ENCODE measurements at places on chromosomes 13 and 19. TPM values are rescaled to one million over a fixed set of nuclear protein-coding genes. Genes with fewer than 3 reads are reported as not detected.
A peak's percentile ranks its signal among the peaks of the same experiment; 100 is the strongest.

CNFN gene
- not detected for total RNA-seq

GRCh38 chr19:39498798-39499642 lies at the start of gene DLL3:
Gene DLL3, plus strand, starts transcription at chr19:39498947. Its CDS starts 28 bp downstream, at chr19:39498975.
- peaks cover 27% of the 10 kb centered on the region for H3K4me1 ChIP-seq
- peaks cover 2% of the 10 kb centered on the region for H3K36me3 ChIP-seq
- peak within 1 kb of the TSS; percentile 18 for H3K4me3 ChIP-seq
- H3K27me3 ChIP-seq = peaks cover 51% of the 10 kb centered on the region

DNA sequence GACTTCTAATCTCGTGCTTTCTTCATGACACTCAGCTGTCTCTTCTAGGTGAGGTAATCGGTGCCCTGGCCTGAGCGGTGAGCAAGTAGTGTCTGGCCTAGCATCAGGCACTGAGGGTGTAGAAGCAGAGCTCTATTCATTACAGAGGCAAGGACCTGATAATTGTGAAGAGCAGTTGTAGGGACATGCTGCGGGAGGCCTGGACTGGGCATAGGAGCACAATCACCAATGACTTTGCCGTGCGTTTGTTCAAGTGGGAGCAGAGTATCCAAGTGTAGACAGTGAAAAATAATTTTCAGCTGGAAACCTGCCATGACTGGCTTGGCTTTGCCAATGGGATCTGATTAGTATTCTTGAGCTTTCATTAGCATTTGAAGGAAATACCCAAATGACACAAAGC lies 32.1 kb upstream of the DCLK1 start:
- no peak for DNase-seq
- H3K4me3 ChIP-seq = no peak overlapping the region
- H3K27ac ChIP-seq = no peak overlapping the region
- no peaks in the 10 kb centered on the region for H3K4me1 ChIP-seq
- no peaks in the 10 kb centered on the region for H3K27me3 ChIP-seq

INAFM1 gene
- 14.3 TPM for total RNA-seq

CDADC1 gene
- total RNA-seq = 13.7 TPM

FUT2 gene
- not detected for total RNA-seq

Data from activated CD8-positive, alpha-beta T cell treated with anti-CD3 and anti-CD28 coated beads, Interleukin-2, amount 10 ng/mL, durations not matched to agents 7 days and 5 days (primary cell).